ENCODE measurements at places on chromosomes 13 and 19. TPM values are rescaled to one million over a fixed set of nuclear protein-coding genes. Genes with fewer than 3 reads are reported as not detected.

The KLF12 gene
- 14.2 TPM for total RNA-seq

The RNU6-9 gene
- total RNA-seq, result not detected

The ZNF726 gene
- 1.2 TPM for total RNA-seq

The HIPK4 gene
- 0.49 TPM for total RNA-seq

The RAX2 gene
- total RNA-seq, result not detected

The NKG7 gene
- not detected for total RNA-seq

The UBE2L5 gene
- 0.85 TPM for total RNA-seq

The COX7A1 gene
- 13.3 TPM for total RNA-seq

The STXBP2 gene
- 3.9 TPM for total RNA-seq

The FOSB gene
- 1.3 TPM for total RNA-seq

The RAB20 gene
- 3.6 TPM for total RNA-seq

The MTUS2 gene
- 7.4 TPM for total RNA-seq

The FCHO1 gene
- 0.32 TPM for total RNA-seq

The ATP8B3 gene
- 1.8 TPM for total RNA-seq

Measured in hair follicle dermal papilla cell (primary cell).